ENCODE measurements at places on chromosomes 5 and 9.

- no peak for DNase-seq
Observed at GRCh38 chr9:81305561-81306182, 383.7 kb downstream of the TLE1 start.

- no peak for DNase-seq
Observed at GRCh38 chr9:120901755-120902568, 24.6 kb downstream of the TRAF1 start.

DNA sequence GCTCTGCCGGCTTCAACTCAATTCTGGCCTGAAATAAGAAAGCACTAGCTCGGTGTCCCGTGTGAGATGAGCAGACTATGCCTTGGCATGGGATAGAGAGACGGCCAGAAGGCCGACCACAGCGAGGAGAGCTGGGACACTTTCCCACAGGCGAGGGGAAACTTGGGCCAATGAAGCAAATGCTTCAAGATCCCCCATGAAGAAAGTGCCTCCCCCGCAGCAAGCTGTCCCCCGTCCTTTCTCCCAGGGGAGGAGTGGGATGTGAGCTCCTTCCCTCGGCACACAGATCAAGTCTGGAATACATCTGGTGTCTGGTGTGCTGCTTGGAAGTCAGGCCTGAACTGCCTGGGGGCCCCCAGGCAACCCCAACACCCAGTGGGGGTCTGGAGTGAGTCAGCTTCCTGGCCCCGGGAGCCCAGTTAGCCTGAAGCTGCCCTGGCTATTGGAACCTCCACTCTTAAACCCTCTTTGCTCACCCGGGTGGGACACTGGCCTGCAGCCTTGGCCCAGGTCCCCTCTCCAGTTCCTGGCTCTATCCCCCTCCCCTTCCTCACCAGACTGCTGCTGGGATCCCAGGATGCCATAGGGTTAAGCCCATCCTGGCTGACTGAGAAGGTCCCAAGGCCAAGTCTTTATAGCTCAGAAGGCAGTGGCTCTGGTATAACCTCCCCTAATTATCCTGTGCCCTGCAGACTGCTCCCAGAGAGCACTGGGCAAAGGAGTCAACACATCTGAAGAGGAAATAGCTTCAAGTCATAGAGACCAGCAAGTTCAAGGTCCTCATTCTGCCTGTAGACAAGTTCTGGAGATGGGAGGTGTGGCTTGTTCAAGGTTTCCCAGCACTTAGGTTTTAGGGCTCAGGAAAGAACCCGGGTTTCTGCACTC is 205.3 kb downstream of the TTLL11 start:
- peak; percentile 23 for DNase-seq

- no peak for DNase-seq
Observed at GRCh38 chr5:84028093-84028492, 307.4 kb upstream of the HAPLN1 start.

DNA sequence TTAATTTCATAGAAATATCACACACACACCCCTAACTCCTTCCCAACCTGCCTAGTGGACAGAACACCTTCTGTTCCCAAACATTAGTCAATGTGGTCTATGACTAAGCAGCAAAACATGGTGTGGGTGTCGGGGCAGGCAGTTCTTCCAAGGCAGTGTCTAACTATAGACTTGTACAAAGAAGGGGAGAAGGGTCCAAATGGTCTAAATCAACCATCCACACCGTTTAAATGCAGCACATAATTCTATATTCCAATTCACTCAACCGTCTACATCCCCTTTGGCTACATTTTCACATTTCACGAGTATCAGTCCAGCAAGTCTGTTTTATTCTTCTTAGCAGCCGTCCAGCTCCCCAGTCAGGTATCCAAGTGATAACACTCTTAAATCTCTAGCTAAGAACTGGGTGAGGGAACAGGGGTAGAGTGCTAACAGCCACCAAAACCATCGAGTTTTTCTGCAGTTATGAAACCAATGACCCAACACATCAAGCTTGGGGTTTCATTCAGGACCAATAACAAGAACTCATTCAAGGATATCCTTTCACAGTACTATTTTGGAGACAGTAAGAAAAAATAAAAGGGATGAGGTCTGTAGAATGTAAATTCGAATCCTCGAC is 3.3 kb downstream of the ZNF608 start:
- no peak for DNase-seq

- DNase-seq, result no peak
Observed at GRCh38 chr9:108473209-108474112, 382.3 kb downstream of the ACTL7B start.
